ENCODE measurements at places on chromosomes 5 and 9.

- DNase-seq = no peak
Measured at GRCh38 chr9:7622481-7622880, 177.1 kb downstream of the DMAC1 start.

- peak; percentile 55 for DNase-seq
Measured at GRCh38 chr5:33997331-33997983, 10.4 kb downstream of the AMACR start.

- no peak for DNase-seq
Measured at GRCh38 chr5:113771483-113771882, 258.0 kb downstream of the YTHDC2 start.

- DNase-seq = no peak
Measured at GRCh38 chr5:109823597-109823996, 133.9 kb downstream of the MAN2A1 start.

GRCh38 chr9:113755433-113755832, 120.7 kb upstream of the ZNF618 start:
- no peak for DNase-seq

DNA sequence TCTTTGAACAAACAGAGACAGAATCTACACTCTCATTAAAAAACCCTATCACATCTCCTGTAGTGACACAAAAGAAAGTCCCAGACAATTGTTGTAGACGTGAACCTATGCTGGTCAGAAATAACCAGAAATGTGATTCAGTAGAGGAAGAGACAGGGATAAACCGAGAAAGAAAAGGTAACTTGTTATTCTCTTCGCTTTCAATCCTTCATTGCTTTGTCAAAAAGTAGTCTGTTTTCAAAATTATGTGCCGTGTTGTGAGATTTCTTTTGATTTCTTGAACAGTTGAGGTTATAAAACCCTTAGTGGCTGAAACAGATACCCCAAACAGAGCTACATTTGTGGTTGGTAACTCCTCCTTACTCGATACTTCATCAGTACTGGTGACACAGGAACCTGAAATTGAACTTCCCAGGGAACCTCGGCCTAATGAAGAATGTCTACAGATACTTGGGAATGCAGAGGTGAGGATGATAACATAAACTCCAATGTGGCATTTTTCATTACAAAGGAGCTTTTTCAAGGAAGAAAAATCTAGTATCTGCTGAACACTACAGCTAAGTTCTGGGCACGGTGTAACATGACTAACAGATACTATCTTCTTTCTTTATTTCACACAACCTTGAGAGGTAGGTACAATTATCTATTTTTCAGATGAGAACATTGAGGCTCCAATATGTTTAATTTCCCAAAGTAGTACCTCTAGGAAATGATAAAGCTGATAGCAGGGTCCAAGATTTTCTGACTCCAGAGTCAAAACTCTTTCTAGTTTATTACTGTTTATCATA, 14.3 kb downstream of the HMGCR start:
- no peak for DNase-seq

DNA sequence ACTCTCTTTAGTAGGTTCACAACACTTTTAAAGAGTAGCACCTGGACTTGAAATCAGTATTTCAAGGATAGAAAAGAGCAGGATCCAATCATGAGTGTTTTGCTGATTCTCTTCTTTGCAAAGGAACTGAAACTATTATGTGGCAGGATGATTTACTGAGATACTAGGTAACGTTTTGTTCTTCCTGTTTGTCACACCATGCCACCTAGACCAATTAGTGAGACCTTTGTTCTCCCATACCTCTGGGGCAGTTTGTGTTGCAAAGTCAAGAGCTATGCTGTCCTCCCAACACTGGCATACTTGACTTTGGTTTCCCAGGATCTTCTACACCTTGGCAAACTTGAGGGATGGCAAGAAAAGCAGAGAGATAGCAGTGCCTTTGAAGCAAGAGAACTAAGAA, 43.4 kb downstream of the PPP1R2B start:
- no peak for DNase-seq

DNA sequence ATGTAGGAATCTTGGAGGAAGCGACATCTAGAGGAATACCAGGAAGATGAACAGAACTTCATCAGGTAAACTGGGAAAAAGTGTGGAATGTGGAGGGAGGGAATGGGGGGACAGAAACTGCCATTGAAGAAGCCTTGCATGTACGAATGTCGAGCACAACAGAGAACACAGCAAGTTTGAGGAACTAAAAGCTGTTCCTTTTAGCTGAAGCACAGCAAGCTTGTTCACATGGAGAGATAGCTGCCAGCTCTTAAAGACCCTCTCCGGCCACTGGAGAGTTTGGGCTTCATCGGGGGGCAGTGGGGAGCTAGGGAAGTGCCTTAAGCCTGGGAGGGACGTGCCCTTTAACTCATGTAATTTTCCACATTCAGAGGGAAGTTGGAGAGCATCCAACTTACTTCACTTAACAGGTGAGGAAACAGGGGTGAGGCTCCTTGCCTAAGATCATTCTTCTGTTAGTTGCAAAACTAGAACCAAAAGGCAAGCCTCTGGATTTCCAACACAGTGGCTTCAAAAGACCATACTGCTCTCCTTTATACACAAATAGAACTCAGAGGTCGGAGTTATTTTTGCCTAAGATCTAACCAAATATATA, 2.3 kb upstream of the CYFIP2 start:
- no peak for DNase-seq

DNA sequence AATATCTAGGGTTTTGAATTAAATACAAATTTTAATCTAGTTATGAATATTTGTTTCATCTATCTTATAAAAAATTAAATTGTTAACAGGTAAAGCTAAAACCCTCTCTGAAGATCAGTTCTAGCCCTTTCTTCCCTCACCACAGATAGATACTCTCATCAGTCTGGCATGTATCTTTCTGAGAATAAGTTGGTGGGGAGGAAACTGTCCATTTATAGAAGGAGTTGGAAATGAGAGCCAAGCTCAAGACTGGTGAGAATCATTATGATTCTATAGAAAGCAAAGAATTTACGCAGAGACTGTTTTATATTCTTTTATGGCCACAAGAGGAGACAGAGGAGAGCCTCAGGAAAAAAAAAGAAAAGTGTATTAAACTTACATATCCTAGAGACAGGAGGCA, 59.0 kb downstream of the STARD4 start:
- DNase-seq = no peak

GRCh38 chr5:151036556-151036955, 16.2 kb downstream of the GPX3 start:
- DNase-seq = no peak

GRCh38 chr9:110148384-110148783, 59.6 kb downstream of the C9orf152 start:
- DNase-seq = no peak

GRCh38 chr5:172871536-172871935, 37.5 kb downstream of the ERGIC1 start:
- no peak for DNase-seq

- DNase-seq = no peak
Measured at GRCh38 chr5:976849-977751, 31.5 kb upstream of the NKD2 start.

GRCh38 chr5:134477462-134478245, 47.8 kb upstream of the JADE2 start:
- no peak for DNase-seq

DNA sequence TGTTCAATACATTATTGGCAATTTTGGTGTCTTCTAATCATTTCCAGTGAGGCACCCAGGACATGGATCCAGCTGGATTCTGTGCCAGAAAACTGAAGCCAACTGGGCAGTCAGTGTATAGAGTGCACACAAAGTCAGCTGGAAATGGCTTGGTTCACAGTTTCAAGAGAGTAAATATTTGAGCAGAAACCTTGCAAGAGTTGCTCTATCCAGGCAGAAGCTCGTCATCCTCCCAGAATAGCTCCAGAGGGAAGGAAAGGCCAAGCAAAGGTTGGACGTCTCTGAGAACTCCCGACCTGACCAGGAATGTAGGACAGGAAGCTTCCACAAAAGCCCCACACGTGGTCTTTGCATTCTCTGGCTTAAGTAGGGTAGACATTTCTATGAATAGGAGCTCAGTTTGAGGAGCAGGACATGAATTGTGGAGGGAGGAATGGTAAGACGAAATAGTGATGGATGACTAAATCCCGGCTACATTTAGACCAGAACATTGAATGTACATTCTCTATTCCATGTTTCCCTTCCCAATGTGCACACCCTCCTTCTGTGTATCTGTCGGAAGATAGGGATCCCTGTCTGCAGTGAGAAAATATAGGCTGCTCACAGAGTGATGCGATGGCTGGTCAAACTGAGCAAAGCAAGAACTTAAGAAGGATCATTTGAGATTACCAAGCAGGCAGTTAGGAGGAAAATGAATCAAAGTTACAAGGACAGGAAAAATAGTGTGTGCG, 72.7 kb upstream of the FCN2 start:
- DNase-seq = peak; percentile 82

GRCh38 chr9:106596984-106597383, 266.0 kb upstream of the ZNF462 start:
- DNase-seq = no peak

All from skin of body (tissue), 3 donors.